Activated T-cell treated with anti-CD3 and anti-CD28 coated beads, Interleukin-2, amount 50 U/mL, for 24 hours (primary cell): ENCODE measurements at places on chromosomes 4 and X.

DNA sequence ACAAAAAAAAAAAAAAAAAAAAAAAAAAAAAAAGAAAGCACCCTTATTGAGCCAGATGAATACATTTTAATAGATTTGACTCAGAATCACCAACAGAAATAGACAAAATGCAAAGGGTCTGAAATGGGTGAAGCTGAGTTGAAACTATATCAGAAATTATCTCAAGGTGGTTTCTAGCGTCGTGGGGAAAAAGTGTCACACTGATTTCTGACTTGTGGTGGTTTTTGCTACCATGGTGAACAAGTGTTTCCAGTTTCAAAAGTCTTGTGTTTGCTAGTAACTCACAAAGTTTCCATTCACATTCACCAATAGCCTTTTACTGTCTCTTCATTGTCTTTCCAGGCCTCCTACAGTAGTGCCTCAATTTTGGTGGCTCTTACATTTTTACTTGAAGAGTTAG, 135.5 kb downstream of the ARHGAP24 start:
- no peak for DNase-seq

DNA sequence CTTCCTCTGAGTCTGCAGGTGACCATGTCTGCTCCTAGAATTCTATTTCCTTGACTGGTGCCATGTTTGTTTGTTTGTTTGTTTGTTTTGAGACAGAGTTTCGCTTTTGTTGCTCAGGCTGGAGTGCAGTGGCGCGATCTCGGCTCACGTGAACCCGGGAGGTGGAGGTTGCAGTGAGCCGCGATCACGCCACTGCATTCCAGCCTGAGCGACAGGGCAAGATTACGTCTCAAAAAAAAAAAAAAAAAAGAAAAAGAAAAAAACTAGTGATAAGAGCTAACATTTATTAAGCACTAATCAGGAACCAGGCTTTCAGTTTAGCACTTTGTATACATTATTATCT, 7.2 kb downstream of the SAT1 start:
- no peak for DNase-seq

GRCh38 chrX:37905436-37906147, 58.2 kb upstream of the DYNLT3 start:
- DNase-seq = peak; percentile 33

GRCh38 chr4:39802005-39802404, 104.1 kb downstream of the UBE2K start:
- no peak for DNase-seq

DNA sequence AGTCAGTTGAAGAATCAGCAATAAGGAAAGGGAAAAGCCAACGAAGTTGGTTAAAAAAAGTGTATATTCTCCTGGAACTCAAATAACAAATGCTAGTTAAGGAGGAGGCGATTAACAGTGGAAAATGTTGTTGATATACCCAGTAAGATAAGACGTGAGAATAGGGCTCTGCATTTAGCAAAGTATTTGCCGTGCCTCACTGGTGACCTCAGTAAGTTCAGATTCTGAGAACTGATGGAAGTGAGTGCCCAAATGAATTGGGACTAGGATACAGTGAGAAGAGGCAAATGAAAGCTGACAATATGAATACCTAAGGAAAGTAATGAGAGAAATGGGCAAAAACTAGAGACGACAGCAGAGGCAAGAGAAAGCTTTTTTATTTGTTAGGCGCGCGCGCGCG, 3.5 kb downstream of the TECRL start:
- DNase-seq = no peak

DNA sequence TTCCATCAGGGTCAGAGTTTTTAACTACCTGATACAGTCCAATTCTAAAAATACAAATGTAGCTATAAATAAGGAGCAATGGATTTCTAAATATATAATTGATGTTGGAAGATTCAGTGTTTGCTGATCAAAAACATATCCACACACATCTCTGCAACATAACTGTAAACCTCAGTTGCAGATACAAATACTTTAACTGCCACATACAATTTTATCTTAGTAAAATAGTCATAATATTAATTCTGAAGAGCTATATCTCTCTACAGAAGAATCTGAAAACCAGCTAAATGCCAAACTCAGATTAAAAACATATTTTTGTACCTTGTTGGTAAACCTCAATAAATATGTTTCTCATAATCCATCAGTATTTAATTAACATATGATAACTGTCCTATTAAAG, 674.3 kb upstream of the INTU start:
- no peak for DNase-seq

DNA sequence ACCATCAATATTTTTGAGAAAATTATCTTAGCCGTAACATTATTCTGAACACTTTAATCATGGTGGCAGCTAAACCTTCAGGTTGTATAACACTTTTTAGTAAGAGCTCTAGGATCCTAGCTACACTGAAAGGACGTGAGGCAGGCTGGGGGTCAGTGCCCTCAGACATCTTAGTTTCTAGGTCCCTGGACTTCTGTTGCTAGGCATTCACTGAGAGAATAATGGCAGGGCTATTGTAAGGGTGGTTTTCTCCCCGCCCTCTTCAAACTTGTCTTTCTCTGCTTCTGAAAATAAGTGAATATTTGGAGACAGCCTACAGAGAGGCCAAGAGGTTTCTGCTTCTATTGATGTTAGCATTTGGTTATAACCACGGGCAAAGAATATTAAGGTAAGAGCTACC, 15.4 kb upstream of the MMRN1 start:
- DNase-seq = no peak

DNA sequence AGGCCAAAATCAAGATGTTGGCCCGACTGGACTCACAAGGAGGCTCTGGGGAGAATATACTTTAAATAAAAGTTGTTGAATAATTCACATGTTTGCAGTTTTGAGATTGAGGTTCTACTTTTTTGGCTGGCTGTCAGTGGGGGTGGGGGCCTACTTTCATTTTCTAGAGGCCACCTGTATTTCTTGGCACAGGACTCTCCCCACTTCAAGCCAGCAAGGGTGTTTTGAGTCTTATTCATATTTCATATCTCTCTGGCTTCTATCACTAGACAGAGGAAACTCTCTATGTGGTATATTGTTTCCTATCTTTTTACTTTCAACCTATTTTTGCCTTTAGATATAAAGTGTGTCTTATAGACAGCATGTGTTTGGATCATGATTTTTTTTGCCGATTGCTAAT, 266.4 kb downstream of the PRR32 start:
- DNase-seq = no peak

DNA sequence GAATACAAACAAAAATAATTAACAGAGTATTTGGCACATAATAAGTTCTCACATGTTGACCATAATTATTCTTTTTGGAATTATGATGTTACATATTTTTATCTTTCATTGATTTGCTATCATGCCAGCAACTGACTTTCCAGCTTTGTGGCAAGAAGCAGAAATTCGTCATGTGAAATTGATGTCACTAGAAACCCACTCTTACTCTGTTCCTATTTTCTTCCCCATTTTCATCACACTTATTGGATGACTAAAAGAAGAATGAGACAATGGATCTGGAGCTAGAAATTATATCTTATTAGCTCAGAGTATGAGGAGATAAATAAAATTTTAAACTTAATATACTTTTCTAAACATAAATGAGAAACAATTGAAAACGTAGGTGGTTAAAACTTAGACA, 31.9 kb downstream of the EGF start:
- DNase-seq = no peak

- no peak for DNase-seq
Measured at GRCh38 chr4:94221916-94222315, 14.3 kb downstream of the SMARCAD1 start.

DNA sequence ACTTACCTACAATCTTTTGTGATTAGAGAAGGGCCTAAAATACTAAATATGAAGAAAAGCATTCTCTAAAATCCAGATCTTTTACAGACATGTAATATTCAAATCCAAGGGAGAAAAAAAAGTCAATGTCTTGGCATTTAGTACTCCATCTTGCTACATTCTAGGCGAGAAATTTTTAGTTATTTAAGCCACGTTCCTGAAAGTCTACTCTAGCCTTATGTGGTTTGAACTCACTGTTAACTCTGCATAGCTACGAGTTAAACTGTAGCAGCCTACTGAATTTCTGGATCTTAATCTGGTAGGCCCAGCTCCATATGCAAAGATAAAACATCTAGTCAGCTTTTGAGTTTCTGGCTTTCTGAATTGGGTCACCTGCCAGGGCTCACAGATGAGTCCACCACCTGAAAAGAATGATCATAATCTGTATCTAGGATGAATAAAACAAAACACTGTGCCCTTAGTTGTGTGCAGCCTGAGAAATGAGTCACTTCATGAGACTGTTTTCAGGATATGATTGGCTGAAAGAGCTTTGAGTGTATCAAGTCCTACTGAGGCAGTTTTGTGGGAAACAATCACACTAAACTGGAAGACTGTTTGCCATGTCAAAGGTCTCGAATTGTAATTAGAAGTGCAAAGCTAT, 3.2 kb upstream of the NEK1 start:
- DNase-seq = no peak

DNA sequence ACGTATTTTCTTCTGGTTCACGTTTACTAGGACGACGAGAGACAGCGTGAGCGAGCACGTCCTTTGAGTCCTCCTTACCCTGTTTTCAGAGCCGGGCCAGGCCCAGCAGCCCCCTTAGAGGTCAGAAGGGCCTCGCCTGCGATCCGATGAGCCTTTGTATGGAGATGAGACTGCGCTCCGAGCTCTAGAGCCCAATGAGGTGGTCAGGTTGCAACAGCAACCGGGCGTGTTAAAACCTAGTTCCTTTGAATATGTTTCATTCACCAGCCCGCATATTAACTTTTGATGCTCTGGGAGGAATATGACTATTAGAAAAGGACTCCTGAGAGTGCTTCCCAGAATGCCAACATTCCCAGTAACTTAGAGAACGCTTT, 55.6 kb upstream of the TADA2B start:
- DNase-seq = no peak

DNA sequence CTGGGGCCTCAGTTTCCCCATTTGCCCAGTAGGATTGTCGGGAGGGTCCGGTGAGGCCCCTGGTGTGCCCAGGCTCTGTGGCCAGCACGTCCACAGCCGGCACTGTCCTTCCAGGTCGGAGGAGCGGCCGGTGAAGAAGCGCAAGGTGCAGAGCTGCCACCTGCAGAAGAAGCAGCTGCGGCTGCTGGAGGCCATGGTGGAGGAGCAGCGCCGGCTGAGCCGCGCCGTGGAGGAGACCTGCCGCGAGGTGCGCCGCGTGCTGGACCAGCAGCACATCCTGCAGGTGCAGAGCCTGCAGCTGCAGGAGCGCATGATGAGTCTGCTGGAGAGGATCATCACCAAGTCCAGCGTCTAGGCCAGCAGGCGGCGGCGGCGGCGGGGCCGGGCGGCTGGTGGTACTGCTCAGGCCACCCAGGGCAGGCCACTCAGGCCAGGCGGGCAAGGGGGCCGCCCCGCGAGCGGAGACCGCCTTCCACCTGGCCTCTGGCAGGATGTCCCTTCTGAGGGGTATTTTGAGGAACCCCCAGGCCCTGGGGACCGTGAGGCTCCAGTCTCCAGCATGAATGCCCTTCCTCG, 6.7 kb downstream of the MSANTD1 start:
- no peak for DNase-seq

DNA sequence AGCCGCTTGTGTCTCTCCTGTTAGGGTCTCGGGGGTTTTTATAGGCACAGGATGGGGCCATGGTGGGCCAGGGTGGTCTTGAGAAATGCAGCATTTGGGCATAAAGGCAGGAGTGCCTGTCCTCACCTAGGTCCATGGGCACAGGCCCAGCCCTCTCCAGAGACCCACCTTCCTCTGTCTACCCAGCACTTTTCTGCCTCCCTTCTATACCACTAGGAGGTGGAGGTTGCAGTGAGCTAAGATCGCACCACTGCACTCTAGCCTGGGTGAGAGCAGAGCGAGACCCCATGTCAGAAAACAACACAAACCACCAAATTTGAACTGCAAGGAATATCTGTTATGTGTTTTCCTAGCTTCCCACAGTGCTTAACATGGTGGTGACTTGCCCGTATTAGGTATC, 38.0 kb downstream of the MOB1B start:
- DNase-seq = no peak

DNA sequence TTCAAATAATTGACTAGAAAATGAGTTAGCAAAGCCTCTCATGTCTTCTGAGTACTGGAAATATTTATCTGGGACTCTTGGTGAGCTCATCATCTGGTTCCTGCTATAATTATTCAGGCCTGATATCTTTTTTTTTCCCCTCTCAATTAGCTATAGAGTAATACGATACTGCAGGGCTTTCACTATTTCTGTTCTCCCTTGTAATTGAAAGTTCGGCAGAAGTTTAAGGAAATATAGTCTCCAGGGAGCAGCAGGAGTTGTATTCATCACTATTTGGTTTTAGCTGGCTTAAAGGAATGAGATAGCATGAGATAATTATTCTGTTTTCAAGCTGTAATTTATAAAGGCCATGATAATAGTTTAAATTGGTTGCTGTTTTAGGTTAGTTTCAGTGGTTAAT, 378.6 kb upstream of the EPHA5 start:
- DNase-seq = no peak

GRCh38 chr4:188781655-188782054, 642.4 kb downstream of the TRIML1 start:
- DNase-seq = no peak
